ENCODE measurements at places on chromosomes 7 and 10.

GRCh38 chr10:21172930-21173801 is 276.1 kb upstream of the NEBL start:
- no peak for DNase-seq

GRCh38 chr10:127984945-127985344 is 78.0 kb downstream of the PTPRE start:
- DNase-seq, result no peak

DNA sequence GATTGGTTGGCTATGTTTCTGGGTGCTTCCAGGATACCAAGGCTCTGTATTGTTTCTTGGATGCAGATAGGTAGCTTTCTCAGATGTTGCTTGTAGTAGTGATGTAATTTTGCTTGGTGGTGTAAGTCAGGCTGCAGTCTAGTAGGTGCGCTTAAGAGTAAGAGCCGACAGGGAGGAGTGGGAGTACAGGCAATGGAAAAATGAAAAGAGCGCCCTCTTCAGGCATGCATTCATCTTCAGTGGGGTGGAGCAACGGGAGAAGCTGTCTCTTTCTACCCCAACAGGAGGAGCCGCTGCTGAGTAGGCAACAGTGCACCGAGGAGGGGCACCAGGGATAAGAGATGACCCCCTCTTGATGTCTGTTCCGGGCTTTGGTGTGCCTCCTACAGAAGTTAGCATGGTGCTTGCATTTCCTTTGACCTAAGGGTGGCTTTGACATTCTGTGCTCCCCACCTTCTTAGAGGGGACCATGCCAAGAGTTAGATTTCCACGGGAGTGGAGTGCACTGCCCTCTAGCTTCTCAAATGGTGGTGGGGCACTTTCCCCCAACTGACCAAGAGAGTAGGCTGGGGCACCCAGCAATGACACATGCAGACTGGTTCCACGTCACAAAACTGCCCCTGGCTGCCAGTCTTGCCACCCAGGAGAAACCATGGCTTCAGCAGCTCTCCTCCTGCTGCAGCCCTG is 56.1 kb downstream of the ZNF783 start:
- DNase-seq, result no peak

- DNase-seq, result no peak
These were observed 48.0 kb upstream of the DLG5 start for GRCh38 chr10:77974396-77975074.

DNA sequence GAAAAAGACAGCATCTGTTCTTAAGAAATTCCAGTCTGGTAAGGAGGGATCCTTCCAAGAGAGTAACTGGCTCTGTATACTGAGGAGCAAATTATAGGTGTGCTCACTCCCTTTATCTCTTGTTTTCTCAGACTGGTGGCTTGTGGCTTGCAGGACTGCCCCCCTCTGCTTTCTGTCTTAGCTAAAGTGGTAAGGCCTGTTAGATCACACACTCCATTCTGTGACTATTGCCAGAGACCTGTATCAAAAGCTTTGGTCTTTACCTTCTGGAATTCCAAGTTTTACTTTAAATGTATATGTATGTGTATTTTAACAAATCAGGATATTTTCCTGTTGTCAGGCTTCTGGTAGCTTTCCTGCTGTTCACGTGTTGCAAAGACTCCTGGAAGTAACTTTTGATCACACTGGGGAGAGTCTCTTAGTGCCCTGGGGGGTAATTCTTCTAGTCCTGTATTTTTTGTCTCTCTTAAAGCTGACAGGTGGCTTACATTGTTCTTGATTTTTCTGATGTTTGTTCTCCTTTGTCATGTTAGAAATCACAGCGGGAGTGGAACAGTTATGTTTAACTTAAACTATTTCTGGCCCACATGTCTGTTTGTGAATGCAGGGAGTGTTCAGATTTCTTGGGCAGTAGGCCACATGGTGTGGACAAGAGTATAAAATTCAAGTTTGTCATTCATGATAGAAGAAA is 99.0 kb downstream of the PLPP4 start:
- no peak for DNase-seq

- peak; percentile 7 for DNase-seq
These were observed 519.1 kb upstream of the AUTS2 start for GRCh38 chr7:69078997-69079769.

DNA sequence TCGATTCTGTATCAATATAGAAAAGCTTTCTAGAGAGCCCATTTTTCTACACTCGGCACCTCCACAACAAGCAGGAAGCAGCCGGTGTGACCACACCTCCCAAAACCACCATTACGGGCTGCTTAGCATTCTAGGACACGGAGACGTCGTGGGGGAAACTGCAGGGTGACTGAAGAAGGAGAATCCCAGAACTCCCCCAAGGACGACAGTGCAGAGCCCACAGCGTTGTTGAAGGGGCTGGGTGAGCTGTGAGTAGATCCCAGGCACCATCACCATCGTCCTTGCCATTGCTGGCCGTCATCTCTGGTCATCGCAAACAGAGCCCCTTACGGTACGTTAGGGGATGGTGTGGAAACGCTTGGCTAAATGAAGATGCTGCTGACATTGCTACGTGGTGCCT is 351.8 kb downstream of the PTPRN2 start:
- no peak for DNase-seq

DNA sequence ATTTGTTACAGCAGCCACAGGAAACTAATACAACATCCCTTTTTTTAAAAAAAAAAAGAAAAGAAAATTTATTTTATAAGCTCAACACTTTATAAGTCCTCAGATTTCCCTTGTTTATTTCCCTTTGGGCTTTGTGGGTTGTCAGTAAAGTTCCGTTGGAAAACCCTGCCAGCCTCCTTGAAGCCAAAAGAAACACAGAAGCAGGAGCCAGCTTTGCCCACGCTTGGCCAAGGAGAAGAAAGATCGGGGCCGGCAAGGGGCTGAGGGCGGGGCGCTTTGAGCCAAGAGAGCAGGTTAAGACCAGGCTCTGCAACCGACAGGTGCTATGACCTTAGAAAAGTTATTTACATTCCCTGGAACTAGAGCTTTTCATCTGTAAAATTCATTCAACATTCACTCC is 72.7 kb downstream of the RGS10 start:
- no peak for DNase-seq

DNA sequence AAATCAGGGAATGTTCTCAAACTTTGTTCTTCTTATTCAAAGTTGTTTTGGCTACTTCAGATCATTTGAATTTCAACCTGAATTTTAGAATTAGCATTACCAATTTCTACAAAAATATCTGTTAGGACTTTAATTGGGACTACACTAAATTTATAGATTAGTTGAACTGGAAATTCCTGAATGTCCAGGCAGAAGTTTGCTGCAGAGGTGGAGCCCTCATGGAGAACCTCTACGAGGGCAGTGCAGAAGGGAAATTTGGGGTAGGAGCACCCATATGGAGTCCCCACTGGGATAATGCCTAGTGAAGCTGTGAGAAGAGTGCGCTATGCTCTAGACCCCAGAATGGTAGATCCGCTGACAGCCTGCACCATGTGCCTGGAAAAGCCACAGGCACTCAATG is 22.8 kb upstream of the AGMO start:
- no peak for DNase-seq

DNA sequence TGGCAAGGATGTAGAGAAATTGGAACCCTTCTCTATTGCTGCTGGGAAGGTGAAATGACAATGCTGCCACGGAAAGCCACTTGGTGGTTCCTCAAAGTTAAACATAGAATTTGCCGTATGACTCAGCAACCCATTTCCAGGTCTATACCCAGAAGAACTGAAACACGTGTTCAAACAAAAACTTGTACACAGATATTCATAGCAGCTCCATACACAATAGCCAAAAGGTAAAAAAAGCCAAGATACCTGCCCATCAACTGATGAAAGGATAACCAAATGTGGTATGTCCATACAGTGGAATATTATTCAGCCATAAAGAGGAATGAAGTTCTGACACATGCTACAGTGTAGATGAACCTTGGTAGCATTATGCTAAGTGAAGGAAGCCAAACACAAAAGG is 39.1 kb downstream of the LHPP start:
- no peak for DNase-seq

DNA sequence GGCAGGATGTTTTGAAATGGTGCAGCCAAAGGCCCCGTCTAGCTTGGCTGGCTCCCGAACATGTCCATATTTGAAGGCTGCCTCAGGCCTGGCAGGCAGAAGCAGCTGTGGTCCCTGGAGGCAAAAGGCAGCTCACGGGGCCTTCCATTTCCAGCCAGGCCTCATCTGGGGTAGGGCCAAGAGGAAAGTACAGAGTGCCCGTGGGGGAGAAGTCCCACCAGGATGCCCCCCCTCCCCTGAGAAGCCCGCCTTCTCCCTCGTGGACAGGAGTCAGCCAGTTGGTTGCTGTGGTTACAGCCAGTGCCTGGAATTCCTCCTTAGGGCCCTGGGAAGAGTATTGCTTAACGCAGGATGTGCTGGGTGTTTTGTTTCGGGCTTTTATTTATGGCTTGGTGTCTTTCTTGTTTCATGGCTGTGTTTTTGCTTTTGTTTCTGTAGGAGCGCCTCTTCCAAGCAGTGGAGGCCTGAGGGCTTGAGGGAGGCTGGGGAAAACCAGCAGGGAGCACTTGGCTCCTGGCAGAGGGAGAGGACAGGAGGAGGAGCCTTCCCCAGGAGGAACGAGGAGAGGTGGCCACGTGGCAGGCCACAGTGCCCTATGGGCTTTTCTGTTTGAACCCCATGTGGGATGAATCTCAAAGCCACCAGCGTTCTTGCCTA is 45.4 kb downstream of the CHST3 start:
- DNase-seq, result peak; percentile 81

- DNase-seq, result no peak
These were observed 367.8 kb upstream of the NUPR2 start for GRCh38 chr7:56483861-56484550.

GRCh38 chr10:80476685-80477084 is 22.6 kb downstream of the TSPAN14 start:
- DNase-seq, result no peak

- no peak for DNase-seq
These were observed 73.9 kb downstream of the NRP1 start for GRCh38 chr10:33260403-33261149.

GRCh38 chr7:140161047-140161446 is 15.7 kb downstream of the KDM7A start:
- no peak for DNase-seq

GRCh38 chr7:96645084-96645483 is 64.6 kb downstream of the SEM1 start:
- DNase-seq, result no peak

DNA sequence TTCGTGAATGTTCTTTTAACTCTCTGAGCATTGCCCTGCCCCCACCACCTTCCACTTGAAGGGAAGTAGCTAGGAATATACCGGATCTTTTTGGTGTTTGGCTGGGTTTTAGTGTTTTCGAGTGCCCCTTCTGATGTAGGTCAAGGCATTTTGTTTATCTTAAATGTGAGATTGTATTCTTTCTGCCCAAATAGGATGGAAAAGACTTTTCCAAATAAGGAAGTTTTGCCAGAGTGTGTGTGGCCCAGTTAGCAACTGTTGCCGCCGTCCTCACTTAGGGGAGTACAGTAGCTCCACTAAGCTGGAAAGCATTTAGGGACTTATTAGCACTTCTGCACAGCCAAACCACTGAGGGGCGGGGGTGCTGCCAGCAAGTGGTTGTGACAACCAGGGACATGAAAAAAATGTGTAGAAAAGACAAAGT is 29.8 kb upstream of the VCL start:
- no peak for DNase-seq

DNA sequence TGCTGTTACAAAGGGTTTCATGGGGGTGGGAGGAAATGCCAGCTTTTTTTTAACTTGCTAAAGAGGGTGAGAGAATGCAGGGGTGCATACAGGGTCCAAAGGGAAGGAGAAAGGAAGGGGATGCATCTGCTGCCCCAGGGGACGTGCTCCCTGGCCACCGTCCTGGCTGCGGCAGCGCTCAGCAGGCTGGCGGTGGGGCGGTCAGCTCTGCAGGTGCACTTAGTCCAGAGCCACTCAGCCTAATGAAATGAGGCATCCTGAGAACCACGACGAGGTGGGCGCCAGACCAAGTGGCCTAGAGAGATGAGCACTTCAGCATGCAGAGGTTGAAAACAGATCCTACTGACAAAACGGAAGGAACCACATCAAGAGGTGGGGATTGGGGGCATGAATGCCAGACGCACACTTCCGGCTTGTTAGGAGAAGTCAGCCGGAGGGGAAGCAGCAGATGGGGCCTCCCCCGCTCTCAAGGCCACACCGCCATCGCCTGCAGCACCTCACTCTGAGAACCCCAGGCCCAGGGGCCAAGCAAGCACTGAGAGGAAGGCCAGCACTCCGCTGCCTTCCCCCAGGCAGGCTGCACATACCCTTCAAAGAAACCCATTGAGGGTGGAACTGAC is 94.5 kb downstream of the MAD1L1 start:
- no peak for DNase-seq

- no peak for DNase-seq
These were observed 51.5 kb downstream of the KAT6B start for GRCh38 chr10:74877898-74878297.

GRCh38 chr10:68046642-68047041 is 28.4 kb downstream of the HERC4 start:
- no peak for DNase-seq

DNA sequence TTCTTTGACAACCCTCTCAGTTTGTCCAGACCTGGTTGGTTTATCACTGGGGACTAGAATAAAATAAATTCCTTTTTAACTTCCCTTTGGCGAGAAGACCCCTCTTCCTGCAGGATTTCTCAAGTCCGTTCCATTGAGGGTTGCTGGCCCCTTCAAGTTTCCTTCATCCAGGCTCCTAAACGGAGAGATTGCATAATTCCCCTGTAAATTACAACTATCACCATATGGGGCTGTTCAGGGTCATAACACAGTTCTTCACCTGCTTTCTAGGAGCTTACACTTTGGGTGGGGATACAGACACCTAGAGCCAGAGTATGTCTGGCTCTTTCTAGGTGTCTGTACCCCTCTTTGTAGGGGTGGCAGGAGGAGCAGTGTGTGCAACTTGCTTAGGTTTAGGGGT is 3.3 kb upstream of the COPS6 start:
- no peak for DNase-seq

- DNase-seq, result no peak
These were observed 115.3 kb downstream of the PLPP4 start for GRCh38 chr10:120572307-120572706.

GRCh38 chr10:48608279-48608681 is 3.4 kb upstream of the ARHGAP22 start:
- DNase-seq, result no peak

DNA sequence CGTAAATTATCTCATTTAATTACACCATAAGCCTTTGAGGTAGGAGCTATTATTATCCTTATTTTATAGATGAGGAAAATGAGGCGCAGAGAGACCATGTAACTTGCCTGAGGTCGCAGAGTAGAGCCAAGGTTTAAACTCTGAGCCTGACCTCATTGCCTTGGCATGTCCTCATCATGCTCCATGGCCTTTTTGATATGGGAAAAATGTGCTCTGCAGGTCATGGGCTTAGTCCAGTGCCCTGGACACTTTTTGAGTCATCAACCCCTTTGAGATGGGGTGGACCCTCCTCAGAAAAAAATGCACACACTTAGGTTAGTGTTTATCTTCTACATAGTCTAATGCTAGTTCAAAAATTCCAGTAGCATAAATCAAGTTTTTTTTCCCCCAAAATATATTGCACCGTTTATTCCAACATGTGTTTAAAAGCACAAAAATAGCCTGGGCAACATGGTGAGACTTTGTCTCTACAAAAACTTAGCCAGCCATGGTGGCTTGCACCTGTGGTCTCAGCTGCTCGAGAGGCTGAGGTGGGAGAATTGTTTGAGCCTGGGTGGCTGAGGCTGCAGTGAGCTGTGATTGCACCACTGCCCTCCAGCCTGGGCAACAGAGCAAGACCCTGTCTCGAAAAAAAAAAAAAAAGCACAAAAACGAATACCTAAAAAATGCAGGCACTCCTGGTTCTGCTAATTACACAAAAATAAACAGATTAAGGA is 28.6 kb upstream of the TMEM178B start:
- DNase-seq, result no peak

GRCh38 chr7:21902240-21902639 is 43.5 kb downstream of the CDCA7L start:
- no peak for DNase-seq

All from C1 segment of cervical spinal cord (tissue), 14 donors.